ENCODE measurements at places on chromosomes 5 and 9. TPM values are rescaled to one million over a fixed set of nuclear protein-coding genes. Genes with fewer than 3 reads are reported as not detected.
A peak's percentile ranks its signal among the peaks of the same experiment; 100 is the strongest.

- DNase-seq, result no peak
These were observed 1671.2 kb upstream of the ACO1 start for GRCh38 chr9:30713243-30713642.

DNA sequence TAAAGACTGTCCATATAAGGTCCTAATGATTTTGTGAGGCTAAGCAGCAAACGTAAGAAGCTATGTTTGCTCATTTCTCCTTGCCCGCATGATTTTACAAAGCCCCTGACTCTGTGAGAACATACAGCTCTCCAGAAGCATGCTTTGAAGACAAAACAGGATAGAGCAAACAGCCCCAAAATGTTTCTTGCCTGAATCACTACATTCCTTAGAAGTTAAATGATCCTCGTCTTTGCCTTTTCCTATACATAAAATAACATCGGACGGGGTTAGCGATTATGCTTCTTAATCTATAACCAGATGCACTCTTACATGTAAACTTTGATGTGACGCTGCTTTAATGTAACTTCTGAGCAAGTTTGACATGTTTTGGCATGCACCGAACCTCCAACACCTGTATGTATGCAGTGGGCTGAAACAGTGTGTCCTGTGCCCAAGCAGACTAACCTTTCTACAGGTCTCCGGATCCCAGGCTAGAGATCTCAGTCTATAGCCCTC lies 353.7 kb downstream of the CETN3 start:
- peak; percentile 17 for DNase-seq

DNA sequence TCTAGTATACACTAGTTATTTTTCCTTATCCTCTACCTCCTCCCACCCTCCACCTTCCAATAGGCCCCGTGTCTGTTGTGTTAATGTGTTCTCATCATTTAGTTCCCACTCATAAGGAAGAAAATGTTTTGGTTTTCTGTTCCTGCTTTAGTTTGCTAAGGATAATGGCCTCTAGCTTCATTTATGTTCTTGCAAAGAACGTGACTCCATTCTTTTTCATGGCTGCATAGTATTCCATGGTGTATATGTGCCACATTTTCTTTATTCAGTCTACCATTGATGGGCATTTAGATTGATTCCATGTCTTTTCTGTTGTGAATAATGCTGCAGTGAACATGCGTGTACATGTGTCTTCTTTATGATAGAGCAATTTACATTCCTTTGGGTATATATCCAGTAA lies 146.5 kb upstream of the GAS1 start:
- no peak for DNase-seq

- peak; percentile 80 for DNase-seq
These were observed 65.9 kb downstream of the SHOC1 start for GRCh38 chr9:111728617-111729366.

DNA sequence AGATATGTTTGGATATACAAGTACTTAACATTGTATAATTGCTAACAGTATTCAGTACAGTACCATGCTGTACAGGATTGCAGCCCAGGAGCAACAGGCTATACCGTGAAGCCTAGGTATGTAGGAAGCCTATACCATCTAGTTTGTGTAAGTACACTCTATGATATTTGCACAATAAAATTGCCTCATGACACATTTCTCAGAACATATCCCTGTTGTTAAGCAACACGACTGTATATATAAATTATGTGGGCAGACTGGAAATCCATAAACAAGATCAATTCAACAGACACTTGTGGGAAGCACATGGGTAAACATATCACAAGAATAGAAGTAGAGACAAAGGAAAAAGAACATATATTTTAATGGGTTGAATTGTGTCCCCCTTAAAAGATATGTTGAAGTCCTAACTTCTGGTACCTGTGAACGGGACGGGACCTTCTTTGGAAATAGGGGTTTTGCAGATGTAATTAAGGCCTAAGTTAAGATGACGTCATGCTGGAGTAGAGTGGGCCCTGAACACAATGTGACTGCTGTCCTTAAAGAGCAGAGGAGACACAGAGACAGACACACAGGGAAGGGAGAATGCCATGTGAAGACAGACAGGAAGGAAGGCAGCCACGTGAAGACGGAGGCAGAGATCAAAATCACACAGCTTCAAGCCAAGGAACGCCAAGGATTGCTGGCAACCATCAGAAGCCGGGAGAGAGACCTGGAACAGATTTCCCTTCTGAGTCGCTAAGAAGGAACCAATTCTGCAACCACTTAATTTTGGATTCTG lies 76.3 kb downstream of the SCAI start:
- no peak for DNase-seq

DNA sequence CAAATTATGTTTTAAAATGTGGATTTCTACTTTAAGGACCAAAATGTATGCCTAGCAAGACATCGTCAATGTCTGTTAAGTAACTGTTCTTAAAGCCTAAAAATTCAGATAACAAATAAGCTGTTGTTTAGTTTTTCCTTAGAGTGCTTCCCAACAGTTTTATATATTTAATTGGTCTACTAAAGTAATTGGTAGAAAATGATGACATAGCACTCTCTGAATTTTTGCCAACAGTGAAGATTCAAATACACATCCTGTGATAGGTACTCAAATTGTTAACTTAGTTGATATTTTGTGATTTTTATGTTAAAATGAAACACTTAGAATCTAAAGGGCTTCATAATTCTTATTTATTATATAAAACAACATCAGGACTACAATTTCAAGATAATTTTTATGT lies 107.5 kb downstream of the TMEM232 start:
- DNase-seq, result no peak

- DNase-seq, result no peak
These were observed 9.5 kb downstream of the MTRR start for GRCh38 chr5:7878381-7878873.

DNA sequence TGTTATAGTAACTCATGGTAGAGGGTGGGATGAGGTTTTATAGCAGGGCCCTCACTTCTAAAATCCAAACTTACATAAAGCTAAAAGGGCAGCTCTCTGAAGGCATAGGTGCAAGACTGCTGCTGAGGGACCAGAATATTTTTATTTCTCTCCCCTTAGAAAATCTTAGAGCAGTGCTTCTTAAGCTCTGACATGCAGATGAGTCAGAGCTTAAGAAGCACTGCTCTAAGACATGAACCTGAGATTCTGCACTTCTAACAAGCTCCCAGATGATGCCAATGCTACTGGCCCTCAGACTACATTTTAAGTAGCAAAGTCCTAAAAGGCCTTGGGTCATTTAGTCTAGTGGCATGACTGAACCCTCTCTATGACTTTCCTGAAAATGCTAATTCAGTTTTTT lies 97.6 kb upstream of the SPRY4 start:
- no peak for DNase-seq

DNA sequence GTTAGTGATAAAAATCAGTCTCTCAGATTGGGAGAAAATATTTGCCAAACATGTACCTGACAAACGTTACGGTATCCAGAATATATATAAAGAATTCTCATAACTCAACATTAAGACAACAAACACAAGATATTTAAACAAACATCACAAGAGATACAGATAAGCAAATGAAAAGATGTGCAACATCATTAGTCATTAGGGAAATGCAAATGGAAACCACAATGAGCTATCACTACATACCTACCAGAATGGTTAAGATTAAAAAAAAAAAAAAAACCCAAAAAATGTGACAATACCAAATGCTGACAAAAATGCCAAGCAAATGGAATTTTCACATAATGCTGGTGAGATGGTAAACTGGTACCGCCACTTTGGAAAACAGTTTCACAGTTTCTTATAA lies 15.4 kb downstream of the CERT1 start:
- no peak for DNase-seq

- DNase-seq, result peak; percentile 1
These were observed 376.9 kb downstream of the DTWD2 start for GRCh38 chr5:118611332-118611945.

GRCh38 chr9:124941679-124942561 lies 1.0 kb upstream of the GOLGA1 start:
- no peak for DNase-seq

- DNase-seq, result no peak
These were observed 7.3 kb downstream of the STKLD1 start for GRCh38 chr9:133383438-133383837.

GRCh38 chr5:123508441-123508840 lies 3.5 kb upstream of the CSNK1G3 start:
- no peak for DNase-seq

DNA sequence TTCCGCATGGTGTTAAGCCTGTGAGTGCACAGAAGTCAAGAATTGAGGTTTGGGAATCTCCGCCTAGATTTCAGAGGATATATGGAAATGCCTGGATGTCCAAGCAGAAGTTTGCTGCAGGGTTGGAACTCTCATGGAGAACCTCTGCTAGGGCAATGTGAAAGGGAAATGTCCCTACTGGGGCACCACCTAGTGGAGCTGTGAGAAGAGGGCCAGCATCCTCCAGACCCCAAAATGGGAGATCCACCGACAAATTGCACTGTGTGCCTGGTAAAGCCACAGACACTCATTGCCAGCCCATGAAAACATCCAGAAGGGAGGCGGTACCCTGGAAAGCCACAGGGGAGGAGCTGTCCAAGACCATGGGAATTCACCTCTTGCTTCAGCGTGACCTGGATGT lies 3.6 kb upstream of the SAXO1 start:
- DNase-seq, result no peak

GRCh38 chr5:67315082-67315989 lies 118.7 kb upstream of the CD180 start:
- DNase-seq, result no peak

GRCh38 chr9:36798350-36799065 lies 225.8 kb downstream of the MELK start:
- DNase-seq, result no peak

- DNase-seq, result no peak
These were observed 2.2 kb downstream of the ST6GALNAC6 start for GRCh38 chr9:127897193-127897692.

GRCh38 chr5:132257131-132258101 lies at the start of gene PDLIM4:
PDLIM4 (plus strand) TSS chr5:132257696; CDS start chr5:132257735, 39 bp downstream.
- no peak for DNase-seq

GRCh38 chr5:178301641-178302040 lies 69.0 kb upstream of the PHYKPL start:
- no peak for DNase-seq

DNA sequence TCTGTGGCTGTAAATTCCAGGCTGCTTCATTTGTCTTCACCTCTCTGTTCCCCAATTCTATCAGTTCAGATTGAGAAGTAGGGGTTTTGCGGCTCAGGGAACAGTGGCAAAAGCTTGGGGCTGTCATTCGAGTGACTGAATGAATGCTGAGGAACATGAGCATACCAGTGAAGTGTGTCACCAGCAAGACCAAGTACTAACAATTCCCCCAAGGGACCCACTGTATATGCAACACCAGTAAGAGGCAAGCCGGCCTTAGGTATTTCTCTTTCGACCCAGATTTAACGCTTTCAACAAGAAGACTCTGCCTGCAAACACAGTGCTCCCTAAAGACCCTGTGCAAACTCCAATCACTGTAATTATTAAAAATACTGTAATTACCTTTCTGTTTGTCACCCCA lies 25.8 kb downstream of the KLHL3 start:
- DNase-seq, result no peak

GRCh38 chr9:82961504-82962125 lies 101.3 kb downstream of the RASEF start:
- no peak for DNase-seq

DNA sequence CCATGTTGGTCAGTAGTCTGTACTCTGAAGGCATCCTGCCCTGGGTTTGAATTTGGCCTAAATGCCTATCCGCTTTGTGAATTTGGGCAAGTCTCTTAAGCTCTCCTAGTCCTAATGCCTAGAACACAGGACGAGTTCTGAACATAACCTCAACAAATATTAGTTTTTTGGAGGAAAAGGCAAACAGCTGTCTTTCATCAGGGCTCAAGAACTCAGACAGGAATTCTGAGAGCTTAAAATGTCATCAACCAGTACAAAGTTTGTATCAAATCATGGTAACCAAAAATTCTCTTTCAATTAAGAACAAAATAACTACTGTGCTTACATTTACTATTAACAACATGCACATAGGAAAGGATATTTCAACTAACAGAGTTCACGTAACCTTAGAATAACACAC lies 182.5 kb upstream of the PPP1R2B start:
- no peak for DNase-seq

DNA sequence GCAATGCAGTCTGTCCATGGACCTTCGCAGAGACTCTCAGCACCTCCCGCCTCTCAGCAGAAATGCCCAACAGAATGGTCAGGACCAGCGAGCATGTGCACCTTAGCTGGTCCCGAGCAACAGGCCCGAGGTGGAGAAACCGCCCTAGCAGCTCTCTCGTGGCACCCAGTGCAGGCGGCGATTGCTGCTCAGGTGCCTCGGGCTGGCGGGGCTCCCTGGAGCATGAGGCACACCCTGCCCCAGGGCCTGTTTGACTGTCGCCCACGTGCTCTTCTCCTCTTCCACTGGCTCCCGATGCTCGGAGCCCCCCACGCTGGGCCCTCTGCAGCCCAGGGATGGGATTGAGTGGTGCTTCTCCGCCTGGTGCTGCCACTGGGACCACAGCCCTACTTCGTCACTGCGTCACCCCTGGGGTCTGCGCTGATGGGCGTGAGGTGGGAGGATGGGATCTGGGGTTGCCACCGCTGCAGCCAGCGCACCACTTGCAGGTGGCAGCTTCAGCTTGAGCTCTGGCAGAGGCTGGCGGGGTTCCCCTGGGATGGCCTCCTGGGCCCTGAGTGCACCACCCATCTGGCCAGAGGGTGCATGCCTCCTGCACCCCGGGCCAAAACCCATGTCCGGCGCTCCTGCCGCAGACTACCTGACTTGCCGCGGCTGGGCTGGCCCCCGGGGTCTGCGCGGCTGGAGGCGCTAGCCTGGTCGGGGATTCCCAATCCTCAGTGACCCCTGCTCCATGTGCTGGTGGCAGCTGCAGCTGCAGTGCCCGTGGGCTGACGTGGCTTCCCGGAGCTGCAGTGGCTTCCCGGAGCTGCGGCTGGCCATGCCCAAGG lies 244.2 kb downstream of the FOXD4L6 start:
- no peak for DNase-seq

DNA sequence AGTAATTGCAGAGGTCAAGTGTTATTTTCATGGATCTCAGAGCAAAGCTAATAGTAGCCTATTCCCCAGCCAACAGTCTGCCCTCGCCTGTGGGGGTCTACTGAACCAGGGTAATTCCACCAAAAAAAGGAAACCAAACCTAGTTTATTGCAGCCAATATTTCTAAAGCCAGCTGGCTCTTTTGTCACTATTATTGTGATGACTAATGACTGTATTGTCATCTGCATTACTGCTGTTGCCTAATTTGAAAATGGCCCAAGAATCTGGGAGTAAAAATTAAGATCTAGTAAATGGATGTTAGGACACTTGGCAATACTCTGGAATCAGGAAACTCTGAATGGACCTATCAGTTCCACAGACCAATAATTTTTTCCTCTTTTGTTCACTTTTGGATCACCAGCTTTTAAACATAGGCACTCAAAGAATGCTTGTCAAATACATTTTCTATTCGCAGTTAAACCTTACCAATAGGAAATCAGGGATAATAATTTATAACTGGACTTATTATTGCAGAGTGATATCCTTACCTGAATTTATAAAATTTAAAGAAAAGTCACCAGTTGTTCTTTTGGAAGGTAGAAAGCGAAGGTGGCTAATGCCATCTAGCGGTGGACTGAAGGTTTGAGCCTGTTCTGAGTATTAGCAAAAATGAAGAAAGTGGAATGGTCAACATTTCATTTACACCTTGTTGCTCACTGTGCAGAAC lies 69.2 kb downstream of the SYK start:
- DNase-seq, result peak; percentile 17

DMRTA1 gene
- total RNA-seq, result 1.8 TPM

SPOCK1 gene
- total RNA-seq, result 15.6 TPM

NMUR2 gene
- total RNA-seq, result not detected

ERCC6L2 gene
- 39.7 TPM for total RNA-seq

SLC4A9 gene
- total RNA-seq, result not detected

CCL27 gene
- total RNA-seq, result 0.95 TPM

RGP1 gene
- total RNA-seq, result 43.3 TPM

FOXD4L4 gene
- total RNA-seq, result 0.10 TPM

HSDL2 gene
- 32.2 TPM for total RNA-seq

TMEM215 gene
- not detected for total RNA-seq

TMEM174 gene
- not detected for total RNA-seq
